ENCODE measurements at places on chromosomes 12 and 14.

DNA sequence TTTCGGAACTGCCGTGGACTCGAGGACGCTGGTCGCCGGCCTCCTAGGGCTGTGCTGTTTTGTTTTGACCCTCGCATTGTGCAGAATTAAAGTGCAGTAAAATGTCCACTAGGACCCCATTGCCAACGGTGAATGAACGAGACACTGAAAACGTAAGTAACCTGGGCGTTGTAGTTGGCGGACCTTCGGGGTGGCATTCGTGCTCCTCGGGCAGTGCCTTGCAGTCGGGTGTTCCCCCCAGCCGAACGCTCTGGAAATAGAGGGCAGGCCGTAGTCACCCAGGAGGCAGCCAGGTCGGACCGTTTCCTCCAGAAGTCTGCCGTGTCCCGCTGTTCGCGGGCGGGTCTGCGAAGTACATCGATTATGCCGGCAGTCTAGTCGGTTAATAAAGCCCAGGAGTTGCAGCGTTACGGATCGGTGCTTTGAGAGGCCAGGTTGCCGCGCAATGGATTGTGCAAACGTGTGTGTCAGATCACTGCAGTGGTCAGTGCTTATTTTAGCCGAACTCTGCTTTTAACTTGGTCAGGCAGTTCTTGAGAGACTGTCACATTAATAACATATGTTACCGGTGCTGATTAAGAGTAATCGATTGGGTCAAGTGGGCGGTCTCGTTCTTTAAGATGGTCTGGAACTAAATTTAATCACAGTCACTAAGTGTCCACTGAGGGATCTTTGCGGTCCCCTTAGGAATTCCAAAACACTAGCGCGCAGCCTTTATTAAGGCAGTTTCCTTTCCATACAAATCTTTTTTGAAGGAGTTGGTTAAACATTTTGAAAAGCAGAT is 906 bp downstream of the MARK3 start:
- peak; percentile 50 for DNase-seq

- DNase-seq: no peak
Measured at GRCh38 chr12:63150713-63151622, at the start of gene AVPR1A. TSS of gene AVPR1A (minus strand) at chr12:63151201. CDS start at chr12:63150836, 365 bp downstream.

- DNase-seq: peak; percentile 58
Measured at GRCh38 chr14:101707068-101707842, 54.3 kb upstream of the PPP2R5C start.

DNA sequence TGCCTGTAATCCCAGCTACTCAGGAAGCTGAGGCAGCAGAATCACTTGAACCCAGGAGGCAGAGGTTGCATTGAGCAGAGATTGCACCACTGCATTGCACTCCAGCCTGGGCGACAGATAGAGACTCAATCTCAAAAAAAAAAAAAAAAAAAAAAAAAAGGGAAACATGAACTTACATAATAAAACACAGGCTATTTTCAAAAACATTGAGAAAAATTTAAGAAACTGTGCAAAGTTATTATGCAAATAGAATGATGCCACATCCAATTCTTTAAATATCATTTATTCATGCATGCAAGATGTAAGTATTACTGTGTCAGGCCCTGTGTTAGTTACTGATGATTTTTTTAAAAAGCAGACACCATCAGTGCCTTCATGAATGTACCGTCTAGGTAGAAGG is 20.0 kb upstream of the SLC16A7 start:
- DNase-seq: no peak

DNA sequence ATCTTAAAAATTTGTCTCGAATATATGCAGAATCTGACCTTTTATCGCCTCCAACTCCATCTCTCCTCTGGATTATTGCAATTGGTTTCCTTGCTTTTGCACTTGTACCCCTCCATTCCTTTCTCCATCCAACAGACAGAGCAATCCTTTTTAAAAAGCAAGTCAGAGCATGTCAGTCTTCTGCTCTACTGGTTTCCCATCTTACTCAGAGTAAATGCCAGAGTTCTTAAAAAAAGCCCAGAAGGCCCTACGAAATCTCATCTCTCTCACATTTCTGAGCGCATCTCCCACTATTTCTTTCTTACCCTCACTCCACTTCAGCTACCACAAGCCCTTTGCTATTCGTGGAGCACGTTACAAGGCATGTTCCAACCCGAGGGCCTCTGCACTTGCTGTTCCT is 236.9 kb upstream of the DDHD1 start:
- no peak for DNase-seq

DNA sequence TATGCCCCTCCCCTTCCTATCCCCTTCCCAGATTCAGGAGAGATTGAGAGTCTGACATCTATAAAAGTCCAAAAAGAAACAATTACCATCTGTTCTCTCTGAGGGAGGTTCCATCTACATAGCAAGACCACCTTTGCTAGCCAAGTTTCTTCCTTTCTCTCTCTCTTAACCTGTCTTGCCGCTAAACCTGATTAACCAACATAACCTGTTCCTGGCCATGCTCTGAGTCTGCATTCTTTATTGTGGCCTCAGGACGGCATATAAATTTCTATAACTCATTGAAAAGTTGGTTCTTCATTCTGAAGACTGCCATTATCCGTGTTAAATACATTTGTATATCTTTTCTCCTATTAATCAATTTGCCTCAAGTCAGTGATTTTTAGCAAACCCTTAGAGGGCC is 594.0 kb downstream of the KCNH5 start:
- DNase-seq: no peak

- DNase-seq: no peak
Measured at GRCh38 chr14:85316701-85317410, 213.1 kb upstream of the FLRT2 start.

DNA sequence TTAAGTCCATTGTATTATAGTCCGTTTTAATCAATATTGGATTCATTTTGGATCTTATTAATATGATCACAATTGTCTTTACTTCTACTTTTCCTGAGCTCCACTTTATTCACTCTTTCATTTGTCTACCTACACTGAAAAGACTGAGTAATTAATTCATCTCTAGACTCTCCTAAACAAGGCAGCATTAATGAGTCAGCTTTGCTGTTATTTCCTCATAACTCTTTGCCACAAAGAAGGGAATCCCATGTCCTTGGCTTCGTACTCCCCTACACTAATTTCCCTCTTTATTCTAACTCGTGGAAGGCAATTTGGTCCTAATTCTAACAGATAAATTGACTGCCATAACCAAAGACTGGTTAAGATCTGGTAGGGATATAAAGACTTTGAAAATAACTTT is 91.9 kb downstream of the ARMH4 start:
- DNase-seq: no peak

DNA sequence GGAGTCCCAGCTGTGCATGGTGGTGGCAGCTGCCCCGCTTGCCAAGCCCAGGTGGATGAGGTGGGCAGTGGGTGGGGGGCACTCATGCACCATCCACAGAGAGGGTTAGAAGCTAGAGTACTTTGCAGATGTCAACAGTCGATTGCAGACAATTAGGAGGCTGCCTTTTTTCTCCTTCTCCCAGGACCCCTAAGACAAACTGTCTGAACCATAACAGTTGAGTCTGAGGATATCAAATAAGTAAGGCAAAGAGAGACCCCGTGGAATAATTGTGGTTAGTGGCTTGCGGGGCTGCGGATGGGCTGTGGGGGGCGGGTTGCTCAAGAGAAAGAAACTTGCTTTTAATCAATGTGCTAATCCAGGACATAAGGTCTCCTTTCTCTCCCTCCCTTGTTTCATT is 926.2 kb downstream of the VRK1 start:
- DNase-seq: no peak

GRCh38 chr12:126936181-126936851 is 1330.7 kb upstream of the TMEM132C start:
- peak; percentile 33 for DNase-seq

GRCh38 chr12:56995201-56995929 is 11.0 kb downstream of the ZBTB39 start:
- DNase-seq: no peak

GRCh38 chr12:80413462-80413861 is 30.6 kb upstream of the PTPRQ start:
- no peak for DNase-seq

DNA sequence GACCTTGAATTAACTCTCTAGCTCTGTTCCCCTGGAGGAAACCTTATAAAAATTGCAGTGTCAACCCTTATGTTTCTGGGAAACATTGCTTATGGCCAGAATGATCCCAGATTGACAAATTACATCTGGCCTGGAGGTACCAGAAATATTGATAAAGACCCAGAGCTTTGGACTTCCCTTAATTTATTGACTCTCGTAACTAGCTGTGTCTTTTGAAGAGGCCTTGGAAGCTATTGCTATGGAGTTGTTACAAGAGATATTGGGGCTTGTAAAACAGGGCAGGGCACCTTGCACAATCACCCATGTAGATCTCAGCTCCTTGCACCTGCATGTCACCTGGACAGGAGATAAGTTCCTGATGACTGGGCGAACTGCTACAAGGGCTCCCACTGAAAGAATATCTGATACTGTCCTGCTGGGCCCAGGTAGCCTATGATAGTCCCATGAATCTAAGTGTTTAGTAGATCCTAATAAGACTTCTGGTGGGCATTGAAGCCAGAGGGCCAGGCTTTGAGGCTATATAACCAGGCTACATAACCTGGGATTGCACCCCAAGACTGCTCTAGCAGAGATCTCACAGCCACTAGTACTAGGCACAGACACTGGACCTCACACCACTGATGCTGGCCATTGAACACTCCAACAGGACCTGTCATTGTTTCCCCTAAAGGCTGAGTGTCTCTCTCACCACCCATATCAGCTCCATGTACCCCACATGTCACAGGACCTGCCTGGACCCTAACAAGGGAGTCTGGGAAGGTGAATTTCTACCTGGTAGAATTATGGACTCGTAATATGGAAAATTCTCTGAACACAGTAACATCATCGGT is 135.7 kb upstream of the PWP1 start:
- DNase-seq: peak; percentile 42

DNA sequence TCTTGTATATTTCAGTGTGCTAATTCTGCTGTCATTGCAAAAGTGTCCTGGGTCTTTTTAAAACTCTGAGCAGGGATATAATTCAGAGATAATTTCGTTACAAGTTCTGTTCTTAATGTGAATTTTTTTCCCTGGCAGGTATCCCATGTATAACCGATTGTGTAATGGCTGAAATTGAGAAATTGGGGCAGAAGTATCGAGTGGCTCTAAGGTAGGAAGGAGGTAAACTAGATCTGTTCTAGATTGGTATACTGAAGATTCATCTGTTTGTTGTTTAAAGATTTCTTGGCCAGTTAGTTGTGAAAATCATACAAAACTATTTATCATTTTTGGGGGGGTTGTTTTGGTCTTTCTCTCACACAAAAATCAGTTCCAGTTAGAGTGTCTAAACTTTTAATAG is 10.2 kb downstream of the FCF1 start:
- no peak for DNase-seq

DNA sequence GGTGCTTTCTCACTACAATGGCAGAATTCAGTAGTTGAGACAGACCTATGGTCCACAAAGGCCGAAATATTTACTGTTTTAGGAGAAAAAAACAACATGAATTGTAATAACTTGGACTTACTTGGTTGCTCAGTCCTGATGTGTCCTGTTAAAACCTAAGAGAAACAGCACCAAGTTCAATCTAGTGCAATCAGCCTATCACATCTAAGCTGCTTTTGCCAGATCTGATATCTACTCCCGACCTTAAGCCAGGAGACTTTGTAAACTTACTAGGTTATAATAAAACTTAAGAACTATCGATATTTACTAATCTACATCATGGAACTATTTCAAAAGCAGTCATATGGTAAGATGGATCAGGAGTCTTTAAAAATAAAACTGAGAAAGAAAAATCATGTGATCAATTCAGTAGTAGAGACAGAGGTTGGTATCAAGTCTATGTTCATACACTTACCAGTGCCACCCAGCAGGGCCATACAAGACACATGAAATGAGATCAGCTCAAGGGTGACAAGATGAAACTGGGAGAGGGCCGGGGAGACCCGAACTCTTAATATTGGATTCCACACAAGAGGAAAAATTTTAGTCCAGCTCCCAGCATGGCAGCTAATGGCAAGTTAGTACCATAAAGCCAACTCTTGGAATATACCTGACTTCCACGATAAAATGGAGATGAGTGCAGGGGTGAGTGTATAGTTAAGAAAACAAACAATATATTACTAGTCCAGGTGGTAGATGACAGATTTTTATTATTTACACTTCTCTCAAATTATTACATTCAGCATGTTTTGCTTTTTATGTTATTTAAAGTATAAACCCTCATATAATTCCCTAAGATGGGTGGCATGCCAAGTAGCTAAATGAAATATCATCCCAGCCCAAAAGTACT is 27.5 kb downstream of the NUDT4 start:
- DNase-seq: no peak

DNA sequence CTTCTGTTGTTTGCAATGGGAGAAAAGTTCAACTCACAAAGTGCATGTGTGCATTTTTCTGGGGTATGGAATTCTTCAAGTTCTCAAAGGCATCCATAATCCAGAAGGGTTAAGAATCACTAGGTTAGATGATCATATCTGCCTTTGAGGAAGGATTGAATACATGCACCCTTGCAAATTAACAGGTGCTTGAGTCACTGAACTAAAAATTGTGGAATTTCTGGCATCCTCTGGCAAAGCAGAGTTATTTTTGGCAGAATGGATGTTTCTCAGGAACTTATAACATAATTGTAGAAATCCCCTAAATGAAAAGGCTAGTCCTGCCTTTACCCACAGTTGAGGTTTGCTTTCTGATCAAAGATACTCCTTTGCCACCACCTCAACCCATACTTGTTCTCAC is 136.5 kb upstream of the DYRK2 start:
- no peak for DNase-seq

DNA sequence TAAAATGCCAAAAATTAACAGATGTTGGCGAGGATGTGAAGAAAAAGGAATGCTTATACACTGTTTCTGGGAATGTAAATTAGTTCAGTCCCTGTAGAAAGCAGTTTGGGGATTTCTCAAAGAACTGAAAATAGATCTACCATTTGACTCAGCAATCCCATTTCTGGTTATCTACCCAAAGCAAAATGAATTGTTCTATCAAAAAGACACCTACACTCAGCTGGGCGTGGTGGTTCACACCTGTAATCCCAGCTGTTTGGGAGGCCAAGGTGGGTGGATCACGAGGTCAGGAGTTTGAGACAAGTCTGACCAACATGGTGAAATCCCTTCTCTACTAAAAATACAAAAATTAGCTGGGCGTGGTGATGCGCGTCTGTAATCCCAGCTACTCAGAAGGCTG is 279.3 kb upstream of the PDE3A start:
- no peak for DNase-seq

GRCh38 chr12:76627346-76628135 is 68.0 kb upstream of the OSBPL8 start:
- DNase-seq: no peak

GRCh38 chr12:120847814-120848213 is 56.3 kb downstream of the SPPL3 start:
- DNase-seq: no peak

- no peak for DNase-seq
Measured at GRCh38 chr14:82724316-82724715, 1190.7 kb upstream of the SEL1L start.

GRCh38 chr12:120678572-120678971 is 8.4 kb upstream of the MLEC start:
- DNase-seq: no peak

DNA sequence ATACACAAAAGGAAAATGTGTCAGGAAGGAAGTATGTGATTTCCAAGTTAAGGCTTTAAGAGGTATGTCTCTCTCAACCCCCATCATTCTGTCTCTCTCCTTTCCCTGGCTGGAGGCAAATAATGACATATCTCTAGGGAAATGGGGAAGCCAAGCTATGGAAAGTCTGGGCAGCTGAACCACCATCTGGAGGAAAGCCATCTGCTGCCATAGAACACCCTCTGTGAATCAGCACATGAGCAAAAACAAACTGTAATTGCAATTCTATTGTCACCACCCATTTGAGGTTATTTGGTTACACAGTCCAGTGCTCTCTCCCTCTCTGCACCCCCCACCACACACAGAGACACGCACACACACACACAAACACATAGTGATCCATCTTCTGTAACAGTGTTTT is 766.2 kb downstream of the FLRT2 start:
- DNase-seq: no peak

Data from transverse colon (tissue), 4 donors.